Bone marrow (tissue), 2 donors: ENCODE measurements at places on chromosomes 3 and 15.

DNA sequence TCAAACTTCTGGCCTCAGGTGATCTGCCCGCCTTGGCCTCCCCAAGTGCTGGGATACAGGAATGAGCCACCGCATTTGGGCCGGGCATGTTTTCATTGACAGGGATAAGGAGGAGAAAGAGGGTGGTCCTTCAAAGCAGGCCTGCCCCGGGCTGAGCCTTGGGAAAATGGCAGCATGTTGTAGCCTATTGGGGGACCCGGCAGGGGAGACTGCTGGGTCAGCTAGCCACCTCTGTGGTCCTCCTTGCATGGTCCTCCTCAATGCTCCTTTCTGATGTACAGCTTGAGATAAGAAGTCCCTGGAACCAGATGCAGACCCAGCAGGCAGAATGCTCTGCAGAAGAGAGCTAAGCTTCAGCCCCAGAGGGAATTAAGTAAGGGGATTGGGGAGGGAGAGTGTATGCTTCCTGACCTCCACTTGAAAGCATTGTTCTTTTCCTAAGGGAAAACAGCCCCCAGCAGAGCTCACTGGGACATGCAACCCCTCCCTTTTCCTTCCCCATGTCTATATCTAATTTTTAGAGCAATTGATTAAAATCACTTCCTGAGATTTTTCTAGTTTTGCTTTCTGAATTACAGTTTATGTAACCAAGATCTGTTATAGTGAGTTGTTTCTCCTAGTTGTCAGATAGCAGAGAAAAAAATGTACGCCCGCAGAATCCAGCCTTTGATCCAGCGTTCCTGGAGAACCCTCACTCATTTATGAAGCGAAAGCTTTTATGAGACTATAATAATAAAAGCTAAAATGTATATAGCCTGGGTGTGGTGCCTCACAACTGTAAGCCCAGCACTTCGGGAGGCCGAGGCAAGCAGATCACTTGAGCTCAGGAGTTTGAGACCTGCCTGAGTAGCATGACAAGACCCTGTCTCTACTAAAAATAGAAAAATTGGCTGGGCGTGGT lies 48.7 kb upstream of the VILL start:
- no peak for DNase-seq

- no peak for DNase-seq
Measured at GRCh38 chr3:195708061-195708460, 12.7 kb upstream of the MUC20 start.

DNA sequence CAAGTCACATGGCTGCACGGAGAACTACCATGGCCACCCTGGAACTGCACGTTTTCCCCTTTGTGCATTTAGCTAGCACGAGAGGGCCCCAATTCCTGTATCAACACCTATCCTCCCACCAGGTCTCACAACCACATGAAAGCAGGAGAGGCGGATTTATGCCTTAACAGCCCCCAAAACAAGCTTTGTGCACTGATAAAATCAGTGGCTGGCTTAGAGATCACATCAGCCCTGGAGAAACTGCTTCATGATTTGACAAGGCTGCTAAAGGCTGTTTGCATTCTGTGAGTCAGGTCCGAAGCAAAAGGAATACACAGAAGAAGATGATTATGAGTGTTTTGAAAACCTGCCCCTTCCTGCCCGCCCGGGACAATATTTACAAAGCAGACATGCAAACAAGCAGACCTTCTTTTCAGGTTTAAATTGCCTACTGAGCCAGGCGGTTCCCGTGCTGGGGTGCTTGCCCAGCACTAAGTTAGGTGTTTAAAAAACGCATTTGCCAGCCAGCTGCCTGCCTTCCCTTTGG lies 25.9 kb downstream of the CEMIP start:
- no peak for DNase-seq

GRCh38 chr3:104436506-104436905 lies 930.2 kb upstream of the ALCAM start:
- DNase-seq: no peak

- DNase-seq: no peak
Measured at GRCh38 chr3:120272286-120272685, 12.7 kb downstream of the GPR156 start.

GRCh38 chr3:46966811-46967210 lies 9.7 kb downstream of the CCDC12 start:
- no peak for DNase-seq

DNA sequence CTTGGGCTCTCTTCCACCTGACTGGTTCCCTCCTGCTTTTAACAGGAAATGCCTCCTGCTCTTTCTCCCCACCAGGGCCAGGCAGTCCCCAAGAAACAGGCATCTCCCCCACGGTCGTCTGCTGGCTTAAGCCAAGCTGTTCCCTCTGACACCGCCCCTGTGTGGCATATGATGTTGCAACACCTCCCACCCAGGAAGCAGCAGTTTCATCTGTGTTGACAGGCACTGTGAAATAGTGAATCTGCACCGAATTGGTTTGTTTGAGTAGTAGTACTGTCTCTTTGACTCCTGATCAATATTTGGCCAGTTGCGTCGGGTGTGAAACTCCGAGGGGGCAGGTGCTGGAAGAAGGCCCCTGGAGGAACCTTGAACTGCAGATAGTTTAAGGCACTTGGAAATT lies 188.8 kb downstream of the FEZF2 start:
- no peak for DNase-seq

DNA sequence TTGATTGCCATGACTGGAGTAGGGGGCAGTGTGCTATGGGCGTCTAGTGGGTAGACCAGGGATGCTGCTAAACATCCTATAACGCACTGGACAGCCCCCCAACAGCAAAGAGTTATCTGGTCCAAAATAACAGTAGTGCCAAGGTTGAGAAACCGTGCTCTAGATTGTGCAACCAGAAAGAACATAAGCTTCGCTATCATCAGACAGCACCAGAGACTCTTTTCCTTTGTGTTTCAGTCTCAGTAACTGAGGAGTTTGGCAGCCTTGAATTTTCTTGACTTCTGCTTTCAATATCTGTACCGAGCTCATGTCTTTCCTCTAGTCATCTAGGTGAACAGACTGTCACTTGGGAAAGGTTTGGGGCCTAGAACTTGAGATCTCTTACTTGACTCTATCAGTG lies 8.8 kb downstream of the ARID3B start:
- peak; percentile 18 for DNase-seq

DNA sequence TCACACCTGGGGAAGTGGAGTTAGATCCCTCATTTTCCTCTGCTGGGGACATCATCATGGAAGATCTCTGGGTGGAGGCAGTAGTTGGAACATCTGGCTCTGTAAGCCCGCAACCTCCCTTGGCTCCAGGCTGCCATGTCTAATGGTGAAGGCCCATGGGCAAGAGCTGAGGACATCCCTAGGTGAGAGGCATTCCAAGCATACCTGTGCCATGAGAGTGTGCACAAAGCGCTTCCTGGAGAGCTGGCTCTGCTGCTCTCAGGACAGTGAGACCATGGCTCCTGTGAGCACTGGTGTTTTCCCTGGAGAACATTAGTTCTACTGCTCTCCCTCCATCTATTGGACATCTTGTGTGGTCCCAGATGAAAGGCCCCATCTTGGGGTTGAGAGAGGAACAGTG lies 7.7 kb downstream of the MAPKAPK3 start:
- no peak for DNase-seq

- DNase-seq: peak; percentile 19
Measured at GRCh38 chr15:79978655-79979514, 7.9 kb upstream of the BCL2A1 start.

GRCh38 chr3:50192689-50193141 lies 1.3 kb downstream of the GNAT1 start:
- peak; percentile 52 for DNase-seq

- no peak for DNase-seq
Measured at GRCh38 chr3:131797776-131798175, 237.0 kb downstream of the CPNE4 start.

DNA sequence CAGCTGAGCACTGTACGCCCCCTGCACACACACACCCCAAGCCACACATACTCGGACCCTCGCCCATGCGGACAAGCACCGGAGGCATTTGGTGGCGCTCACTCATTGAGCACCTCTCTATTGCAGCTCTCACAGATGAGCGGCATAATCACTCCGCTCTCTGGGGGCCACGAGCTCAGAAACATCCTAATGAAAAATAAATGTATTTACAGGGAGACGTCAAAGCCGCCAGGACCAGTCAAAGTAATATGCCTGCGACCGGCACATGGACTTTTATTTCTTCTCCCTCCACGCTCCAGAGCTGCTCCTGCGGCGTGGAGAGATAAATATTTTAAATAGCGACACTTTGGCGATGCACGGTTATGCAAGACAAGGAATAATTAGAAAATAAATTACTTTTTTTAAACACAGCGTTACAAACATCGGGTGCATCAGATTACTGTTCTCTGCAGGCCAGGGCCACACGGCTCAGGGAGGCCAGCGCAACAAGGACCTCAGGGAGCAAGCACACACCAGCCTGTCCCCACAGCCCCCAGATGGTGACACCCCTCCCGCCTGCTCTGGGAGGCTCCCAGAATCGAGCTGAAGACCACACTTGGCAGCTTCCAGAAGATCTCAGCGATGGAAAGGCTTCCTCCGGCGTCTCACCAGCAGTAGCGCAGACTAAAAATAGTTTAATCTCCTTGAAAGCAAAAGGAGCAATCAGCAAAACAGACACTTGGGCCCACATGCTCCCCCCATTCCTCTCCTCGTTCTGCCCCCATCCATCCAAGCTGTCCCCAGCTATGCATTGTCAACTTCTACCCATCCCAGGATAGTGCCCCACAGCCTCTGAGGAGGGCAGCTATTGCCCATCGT lies 48.0 kb downstream of the CACNA2D2 start:
- DNase-seq: no peak

- DNase-seq: no peak
Measured at GRCh38 chr3:61927332-61927731, 366.0 kb downstream of the PTPRG start.

DNA sequence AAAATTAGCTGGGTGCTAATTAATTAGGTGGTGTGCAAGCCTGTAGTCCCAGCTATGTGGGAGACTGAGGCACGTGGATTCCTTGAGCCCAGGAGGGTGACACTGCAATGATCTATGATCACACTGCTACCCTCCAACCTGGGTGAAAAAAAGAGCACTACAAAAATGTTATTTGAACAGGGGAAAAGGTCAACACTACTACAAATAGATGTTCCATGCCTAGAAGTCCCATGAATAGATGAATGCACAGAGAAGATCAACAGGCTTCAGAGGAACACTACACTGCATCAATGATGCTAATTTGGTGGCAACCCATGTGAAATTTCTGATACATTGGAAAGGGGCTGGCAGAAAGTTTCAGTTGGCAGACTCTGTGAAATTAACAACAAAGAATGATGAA lies 105.4 kb upstream of the FHIT start:
- no peak for DNase-seq

- no peak for DNase-seq
Measured at GRCh38 chr15:29734917-29735572, 87.2 kb downstream of the TJP1 start.
